Suprapubic skin (tissue), 4 donors: ENCODE measurements at places on chromosomes 4 and X. TPM values are rescaled to one million over a fixed set of nuclear protein-coding genes. Genes with fewer than 3 reads are reported as not detected.

Gene FAM236D
- not detected for total RNA-seq

Gene DCAF8L2
- total RNA-seq, result not detected

Gene HTR2C
- not detected for total RNA-seq

Gene CCSER1
- 14.3 TPM for total RNA-seq

Gene CSAG1
- total RNA-seq, result not detected

Gene ADGRG4
- not detected for total RNA-seq

Gene SLC39A8
- total RNA-seq, result 15.0 TPM

Gene GAGE2A
- not detected for total RNA-seq

Gene BEX4
- total RNA-seq, result 25.3 TPM

- no peak overlapping the region for H3K4me3 ChIP-seq
- H3K27ac ChIP-seq, result no peak overlapping the region
- H3K27me3 ChIP-seq, result no peaks in the 10 kb centered on the region
- peaks cover 7% of the 10 kb centered on the region for H3K4me1 ChIP-seq
- no peak for DNase-seq
Measured at GRCh38 chr4:33063241-33063640, 2343.1 kb downstream of the PCDH7 start.

DNA sequence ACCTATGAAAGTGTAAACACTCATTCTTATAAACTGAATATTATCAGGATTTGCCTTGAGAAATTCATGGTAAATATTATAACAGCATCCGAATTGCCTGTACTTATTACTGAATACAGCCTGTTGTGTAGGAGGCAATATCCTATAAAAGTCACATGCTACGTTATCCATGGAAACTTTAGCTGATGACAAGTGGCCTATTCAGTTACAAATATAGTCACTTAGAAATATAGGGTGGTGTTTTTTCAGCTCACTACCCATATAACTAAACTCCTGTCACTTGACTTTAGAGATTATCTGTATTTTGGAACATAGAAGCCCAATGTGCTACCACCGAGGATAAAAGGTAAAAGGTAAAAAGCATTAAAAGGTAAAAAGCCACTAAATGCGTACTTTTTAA lies 493.4 kb downstream of the INPP4B start:
- H3K27ac ChIP-seq, result no peak overlapping the region
- no peak for DNase-seq
- H3K36me3 ChIP-seq, result no peaks in the 10 kb centered on the region
- H3K27me3 ChIP-seq, result no peaks in the 10 kb centered on the region
- no peak overlapping the region for H3K4me3 ChIP-seq

DNA sequence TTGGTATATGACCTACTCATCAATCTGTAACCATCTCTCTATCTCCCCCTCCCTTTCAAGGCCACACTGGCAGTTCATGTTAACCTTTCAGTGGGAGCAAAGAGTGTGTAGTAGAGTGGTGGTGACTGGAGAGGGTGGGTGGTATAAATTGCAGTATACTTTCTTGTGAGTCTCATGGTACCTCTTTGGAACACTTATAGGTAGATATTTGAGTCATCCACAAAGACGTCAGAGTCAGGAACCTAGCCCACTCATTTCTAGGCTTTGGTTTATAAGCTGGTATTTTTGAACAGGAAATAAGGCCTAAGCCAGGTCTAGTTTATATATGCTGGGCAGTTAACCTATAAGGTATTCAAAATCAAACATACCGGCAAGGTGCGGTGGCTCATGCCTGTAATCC lies 36.3 kb downstream of the RLIM start:
- no peak overlapping the region for H3K27ac ChIP-seq
- H3K27me3 ChIP-seq, result no peaks in the 10 kb centered on the region
- no peak for DNase-seq
- no peaks in the 10 kb centered on the region for H3K36me3 ChIP-seq
- H3K4me1 ChIP-seq, result no peaks in the 10 kb centered on the region

DNA sequence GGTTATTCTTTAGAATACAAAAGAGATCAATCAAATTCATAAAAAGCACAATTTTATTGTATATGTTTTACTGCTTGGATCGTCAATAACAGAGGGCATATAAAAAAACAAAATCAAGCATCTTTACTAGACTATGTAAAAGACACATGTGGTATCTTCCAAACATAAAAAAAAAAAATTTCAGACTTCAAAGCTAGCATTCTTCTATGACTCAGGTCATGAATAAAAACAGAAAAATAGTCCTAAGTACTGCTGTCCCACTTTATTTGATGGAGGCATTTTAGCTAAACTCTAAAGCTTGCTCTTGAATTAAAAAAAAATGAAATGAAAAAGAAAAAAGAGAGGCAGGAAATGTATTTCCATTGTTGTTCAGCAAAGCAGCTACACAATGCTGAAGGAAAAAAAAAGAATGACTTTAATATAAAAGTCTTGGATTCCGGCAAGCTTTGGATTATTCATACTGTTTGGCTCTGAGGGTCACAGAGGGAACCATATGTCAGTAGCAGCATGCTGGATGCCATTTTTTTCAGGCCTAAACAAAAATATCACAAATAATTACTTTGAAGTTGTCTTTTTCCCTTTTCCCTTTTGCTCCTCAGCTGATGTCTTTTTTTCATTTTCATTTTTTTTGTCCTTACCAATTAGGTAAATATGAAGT lies 249.1 kb upstream of the DIAPH2 start:
- no peaks in the 10 kb centered on the region for H3K36me3 ChIP-seq
- DNase-seq, result no peak
- H3K4me3 ChIP-seq, result no peak overlapping the region
- H3K27me3 ChIP-seq, result no peaks in the 10 kb centered on the region
- peaks cover 4% of the 10 kb centered on the region for H3K4me1 ChIP-seq
- no peak overlapping the region for H3K27ac ChIP-seq

- no peaks in the 10 kb centered on the region for H3K27me3 ChIP-seq
- no peak overlapping the region for H3K27ac ChIP-seq
- DNase-seq, result no peak
- H3K4me3 ChIP-seq, result no peak overlapping the region
- H3K4me1 ChIP-seq, result no peaks in the 10 kb centered on the region
- peaks cover 75% of the 10 kb centered on the region for H3K36me3 ChIP-seq
Measured at GRCh38 chr4:109497511-109497910, 62.5 kb upstream of the MCUB start.

DNA sequence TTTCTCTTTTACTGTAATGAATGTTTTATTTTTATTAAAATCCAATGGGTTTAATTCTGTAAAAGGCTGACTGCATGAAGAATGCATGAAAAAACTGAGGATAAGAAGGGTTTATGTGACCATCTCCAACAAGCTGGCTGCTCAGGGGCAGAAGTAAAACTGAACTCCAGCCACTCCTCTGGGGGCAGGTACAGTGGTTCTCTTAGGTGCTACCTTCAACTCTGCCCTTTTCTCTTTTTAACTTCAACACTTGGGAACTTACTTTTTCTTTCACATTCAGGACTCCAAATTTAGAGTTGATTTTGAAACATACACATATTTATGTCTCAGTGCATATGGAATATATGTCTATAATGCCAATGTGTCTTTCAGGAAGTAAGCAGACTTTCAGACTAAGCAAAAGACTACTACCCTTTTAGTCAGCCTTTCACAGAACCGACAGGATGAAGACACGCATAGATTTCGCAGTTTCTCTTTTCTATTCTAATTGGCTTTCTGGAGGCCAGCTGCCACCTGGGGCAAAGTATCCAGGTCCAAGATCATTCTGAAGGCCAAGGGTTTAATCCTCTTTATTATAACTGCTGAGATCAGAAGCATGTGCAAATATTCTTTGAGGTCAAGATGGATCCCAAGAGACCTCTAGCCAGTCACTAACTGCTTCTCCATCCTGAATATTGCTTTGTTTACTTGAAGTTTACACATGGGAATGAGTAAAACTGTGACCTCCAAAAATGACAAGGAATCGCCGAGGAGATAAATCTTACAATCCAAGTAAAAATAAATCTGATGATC lies 30.7 kb downstream of the HS3ST1 start:
- no peak for DNase-seq
- no peak overlapping the region for H3K4me3 ChIP-seq
- H3K27me3 ChIP-seq, result no peaks in the 10 kb centered on the region
- peaks cover 7% of the 10 kb centered on the region for H3K4me1 ChIP-seq

- no peak overlapping the region for H3K27ac ChIP-seq
- DNase-seq, result no peak
- H3K36me3 ChIP-seq, result no peaks in the 10 kb centered on the region
- H3K4me1 ChIP-seq, result no peaks in the 10 kb centered on the region
- H3K27me3 ChIP-seq, result no peaks in the 10 kb centered on the region
- H3K4me3 ChIP-seq, result no peak overlapping the region
Measured at GRCh38 chr4:20615486-20616260, 84.6 kb upstream of the PACRGL start.

- H3K36me3 ChIP-seq, result peaks cover 14% of the 10 kb centered on the region
- H3K4me3 ChIP-seq, result no peak overlapping the region
- no peaks in the 10 kb centered on the region for H3K27me3 ChIP-seq
- DNase-seq, result no peak
- H3K4me1 ChIP-seq, result no peaks in the 10 kb centered on the region
- no peak overlapping the region for H3K27ac ChIP-seq
Measured at GRCh38 chr4:168682898-168683500, 186.1 kb downstream of the PALLD start.

DNA sequence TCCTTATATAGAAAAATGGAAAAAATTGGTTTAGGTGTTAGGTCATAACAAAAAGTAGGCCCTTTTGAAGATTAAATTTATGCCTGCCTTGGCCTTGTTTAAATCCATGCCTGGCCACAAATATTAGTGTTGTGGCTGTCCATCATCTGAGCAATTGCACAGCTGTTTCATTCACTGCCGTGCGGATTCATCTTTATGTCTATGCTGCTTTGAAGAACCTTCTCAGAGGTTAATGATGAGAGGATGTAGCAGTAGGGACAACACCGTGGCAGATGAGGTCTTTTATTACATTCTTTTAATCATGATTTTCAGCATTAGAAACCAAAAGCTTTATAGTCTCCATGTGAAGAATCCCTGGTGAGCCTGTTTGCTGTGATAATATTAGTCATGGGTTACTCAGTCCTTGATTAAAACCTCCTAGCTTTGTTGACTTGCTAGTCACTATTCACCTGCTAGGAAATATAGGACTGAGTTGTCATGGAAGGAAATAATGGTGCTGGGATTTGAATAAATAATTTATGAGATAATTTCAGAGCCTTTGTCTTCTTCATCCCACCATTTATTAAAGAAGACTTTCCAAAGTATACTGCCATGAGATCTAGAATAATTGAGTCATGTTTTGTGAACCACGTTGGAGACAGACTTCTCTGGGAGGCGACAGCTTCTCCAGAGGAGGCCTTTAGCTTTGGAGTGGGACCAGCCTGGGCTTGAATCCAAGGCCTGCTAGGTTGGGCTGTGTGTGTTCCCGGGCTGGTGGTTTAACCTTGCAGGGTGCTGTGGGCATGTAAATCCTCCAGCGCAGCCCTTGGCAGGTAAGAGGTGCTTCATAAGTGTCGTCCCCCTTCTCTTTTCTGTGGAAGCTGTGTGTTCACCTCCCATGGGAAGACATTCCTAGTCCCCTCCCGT lies 53.5 kb downstream of the PTTG2 start:
- peaks cover 3% of the 10 kb centered on the region for H3K4me1 ChIP-seq
- no peak for DNase-seq
- peaks cover 8% of the 10 kb centered on the region for H3K36me3 ChIP-seq
- H3K27me3 ChIP-seq, result no peaks in the 10 kb centered on the region

- H3K4me3 ChIP-seq, result no peak overlapping the region
- no peaks in the 10 kb centered on the region for H3K4me1 ChIP-seq
- H3K27me3 ChIP-seq, result no peaks in the 10 kb centered on the region
Measured at GRCh38 chrX:66002824-66003680, 36.8 kb downstream of the VSIG4 start.

GRCh38 chr4:38980903-38981676 lies 51.1 kb downstream of the TMEM156 start:
- DNase-seq, result no peak
- H3K4me3 ChIP-seq, result no peak overlapping the region
- no peaks in the 10 kb centered on the region for H3K4me1 ChIP-seq
- no peak overlapping the region for H3K27ac ChIP-seq

- H3K27me3 ChIP-seq, result no peaks in the 10 kb centered on the region
- H3K4me1 ChIP-seq, result peaks cover 2% of the 10 kb centered on the region
- no peak for DNase-seq
- H3K4me3 ChIP-seq, result no peak overlapping the region
Measured at GRCh38 chr4:5822619-5823018, 70.3 kb downstream of the CRMP1 start.

DNA sequence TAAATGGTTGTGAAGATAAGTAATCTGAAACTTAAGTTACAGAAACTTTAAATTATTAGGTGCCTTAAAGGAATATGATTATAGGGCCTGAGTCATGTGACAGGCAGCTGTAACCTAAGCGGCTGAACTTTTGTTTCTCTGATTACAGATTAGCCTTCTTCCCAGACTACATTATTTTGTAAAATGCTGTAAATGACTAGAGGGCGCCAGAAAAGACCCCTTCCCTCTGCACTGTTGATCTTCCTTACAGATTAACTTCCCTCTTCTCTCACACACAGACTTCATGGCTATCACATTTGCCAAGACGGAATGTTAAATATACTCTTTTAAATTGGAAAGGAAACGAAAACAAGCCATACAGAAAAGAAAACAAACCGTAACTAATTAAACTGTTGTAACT lies 96.6 kb downstream of the EVC2 start:
- no peak overlapping the region for H3K27ac ChIP-seq
- DNase-seq, result no peak
- H3K4me3 ChIP-seq, result no peak overlapping the region

DNA sequence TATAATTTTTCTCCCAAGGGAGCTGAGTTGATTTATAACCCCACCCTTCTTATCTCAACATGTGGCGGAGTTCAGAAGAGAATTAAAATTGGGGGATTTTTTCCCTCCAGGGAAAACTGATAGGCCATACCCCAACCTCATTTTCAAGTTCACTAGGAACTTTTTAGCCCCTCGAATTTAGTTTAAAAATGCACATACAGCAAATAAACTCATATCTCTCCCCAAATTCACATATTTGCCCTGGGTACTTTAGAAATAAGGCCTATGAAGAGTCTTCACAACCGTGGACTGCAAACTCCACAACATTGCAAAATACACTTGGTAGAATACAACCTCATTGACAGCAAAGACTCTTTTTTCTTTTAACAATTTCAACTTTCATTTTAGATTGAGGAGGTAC lies 206.7 kb upstream of the LEF1 start:
- no peaks in the 10 kb centered on the region for H3K36me3 ChIP-seq
- no peak overlapping the region for H3K4me3 ChIP-seq
- peaks cover 23% of the 10 kb centered on the region for H3K27me3 ChIP-seq
- no peaks in the 10 kb centered on the region for H3K4me1 ChIP-seq
- no peak overlapping the region for H3K27ac ChIP-seq

- peaks cover 12% of the 10 kb centered on the region for H3K4me1 ChIP-seq
- H3K27me3 ChIP-seq, result no peaks in the 10 kb centered on the region
- H3K27ac ChIP-seq, result peak overlapping the region; percentile 78
Measured at GRCh38 chr4:23945451-23946017, 55.7 kb upstream of the PPARGC1A start.

DNA sequence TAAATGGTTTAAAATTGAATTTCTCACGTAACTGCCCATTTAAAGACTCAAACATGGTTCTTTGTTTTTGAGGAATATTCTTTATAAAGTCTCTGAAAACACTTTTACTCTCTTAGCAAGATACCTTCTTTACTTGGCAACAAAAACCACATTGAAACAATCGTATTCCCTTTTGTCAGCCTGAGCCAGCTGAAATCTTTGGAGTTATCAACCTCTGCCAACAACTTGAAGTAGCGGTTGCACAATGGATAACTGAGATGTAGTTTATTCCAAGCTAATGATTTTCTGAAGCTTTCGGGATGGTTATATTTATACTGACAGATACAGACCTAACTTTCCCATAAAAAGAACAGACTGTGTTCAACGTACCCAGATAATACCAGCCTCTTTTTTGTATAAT lies 561.3 kb downstream of the IL1RAPL1 start:
- no peaks in the 10 kb centered on the region for H3K36me3 ChIP-seq
- no peaks in the 10 kb centered on the region for H3K4me1 ChIP-seq
- no peak for DNase-seq
- H3K4me3 ChIP-seq, result no peak overlapping the region
